ENCODE measurements at places on chromosomes 1 and 21. TPM values are rescaled to one million over a fixed set of nuclear protein-coding genes. Genes with fewer than 3 reads are reported as not detected.

- DNase-seq = peak; percentile 100
Measured at GRCh38 chr1:66271216-66271903, 262.6 kb upstream of the SGIP1 start.

Gene LCE1E
- not detected for total RNA-seq

- DNase-seq = no peak
Measured at GRCh38 chr1:115647507-115647906, 5.7 kb downstream of the VANGL1 start.

- no peak for DNase-seq
Measured at GRCh38 chr1:52306227-52307006, 59.6 kb downstream of the CC2D1B start.

GRCh38 chr1:35379317-35380000 lies 111.0 kb downstream of the ZMYM4 start:
- DNase-seq = peak; percentile 8

Gene SYCP1
- not detected for total RNA-seq

Gene PSRC1
- total RNA-seq = 23.3 TPM

DNA sequence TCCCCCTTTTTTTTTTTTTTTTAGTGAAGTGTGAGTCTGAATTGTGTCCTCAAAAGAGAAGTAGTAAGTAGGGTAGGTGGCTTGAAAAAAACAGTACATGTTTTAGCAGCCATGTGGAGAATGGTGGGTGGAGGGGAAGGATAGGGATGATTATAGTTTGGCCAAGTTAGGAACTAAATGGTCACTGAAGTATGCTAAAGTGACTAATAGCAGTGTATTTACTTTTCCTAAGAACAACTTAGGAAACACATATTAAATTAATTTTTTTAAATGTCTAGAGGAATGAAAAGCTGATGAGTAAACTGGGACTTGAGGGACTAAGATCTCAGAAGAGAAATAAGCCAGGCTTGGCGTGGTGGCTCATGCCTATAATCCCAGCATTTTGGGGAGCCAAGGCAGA lies 55.5 kb downstream of the PLA2G4A start:
- DNase-seq = no peak

Gene LYSMD1
- 10.0 TPM for total RNA-seq

DNA sequence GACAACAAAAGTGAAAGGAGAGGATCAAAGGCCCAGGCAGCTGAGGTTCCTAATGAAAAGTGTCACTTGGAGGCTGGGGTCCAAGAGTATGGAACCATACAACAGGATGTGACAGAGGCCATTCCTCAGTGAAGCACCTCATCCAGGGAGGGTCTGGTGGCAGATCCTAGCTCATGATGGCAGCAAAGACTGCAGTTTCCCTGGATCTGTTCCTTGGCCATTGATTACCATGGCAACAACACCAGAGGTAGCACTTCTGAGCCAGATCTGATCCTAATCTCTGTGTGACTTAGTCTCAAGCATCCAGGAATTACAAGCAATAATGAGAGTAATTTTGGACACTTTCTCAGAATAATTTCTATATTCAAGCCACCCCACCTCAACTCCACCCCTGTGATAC lies 12.9 kb downstream of the FAM177B start:
- DNase-seq = no peak

Gene CNR2
- not detected for total RNA-seq

Gene CACNA1S
- total RNA-seq = not detected

Gene CAMK2N1
- total RNA-seq = 8.4 TPM

DNA sequence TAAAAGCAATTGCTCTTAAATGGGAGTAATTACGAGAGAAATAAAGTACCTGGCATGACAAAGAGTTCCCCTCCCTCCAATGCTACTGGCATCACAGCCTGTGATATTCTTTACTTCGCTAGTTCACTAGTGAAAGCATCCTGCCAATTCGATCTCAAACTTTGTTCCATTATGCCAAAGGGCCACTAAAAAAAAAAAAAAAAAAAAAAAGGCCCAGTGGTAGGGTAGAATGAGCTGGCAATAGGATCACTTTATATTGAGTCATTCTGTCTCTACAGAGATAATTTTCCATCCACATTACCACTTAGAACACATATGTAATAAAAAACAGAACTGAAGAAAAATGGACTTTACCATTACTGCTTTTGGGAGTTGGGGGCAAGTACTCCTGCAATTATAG lies 11.2 kb downstream of the PUM1 start:
- no peak for DNase-seq

DNA sequence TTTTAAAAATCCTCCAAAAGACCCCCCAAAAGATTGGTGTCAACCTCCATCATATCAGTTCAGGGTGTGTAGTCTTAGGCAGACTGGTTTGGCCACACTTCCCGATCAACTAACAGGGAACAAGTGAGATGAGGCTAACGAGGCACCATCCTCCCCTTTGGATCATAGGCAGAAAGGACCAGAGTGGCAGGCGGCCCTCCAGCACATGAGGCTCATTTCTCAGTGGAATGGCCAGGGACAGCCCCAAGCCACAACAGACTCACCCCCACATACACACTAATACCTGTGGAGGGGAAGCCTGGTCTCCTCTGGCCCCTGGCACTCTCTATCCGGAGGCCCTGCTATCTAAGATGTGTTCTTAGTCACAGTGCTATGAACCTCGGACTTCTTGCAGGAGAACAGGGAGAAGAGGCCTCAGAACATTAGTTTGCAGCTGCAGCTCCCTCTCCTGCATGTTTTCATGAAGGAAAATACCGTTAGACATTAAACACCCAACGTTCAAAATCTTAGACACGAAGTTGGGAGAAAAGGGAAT lies 17.3 kb upstream of the CAPN2 start:
- DNase-seq = no peak

DNA sequence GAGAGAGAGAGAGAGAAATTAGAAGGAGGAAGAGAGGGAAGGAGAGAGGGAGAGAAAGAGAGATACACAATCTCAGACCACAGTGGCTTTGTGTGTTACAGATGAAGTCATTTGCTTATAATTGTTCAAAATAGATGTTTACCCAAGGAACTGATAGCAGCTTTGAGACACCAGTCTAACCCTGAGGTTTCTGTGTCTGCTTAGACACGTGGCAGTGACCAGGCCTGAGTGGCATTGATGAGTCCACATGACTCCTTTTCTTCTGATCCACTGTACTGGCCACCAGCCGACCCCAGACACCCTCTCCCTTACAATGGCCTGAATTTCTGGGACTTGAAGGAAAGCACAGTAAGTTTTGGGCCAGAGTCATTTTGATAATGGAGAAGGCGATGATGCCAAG lies 104.9 kb downstream of the DUSP10 start:
- DNase-seq = no peak

DNA sequence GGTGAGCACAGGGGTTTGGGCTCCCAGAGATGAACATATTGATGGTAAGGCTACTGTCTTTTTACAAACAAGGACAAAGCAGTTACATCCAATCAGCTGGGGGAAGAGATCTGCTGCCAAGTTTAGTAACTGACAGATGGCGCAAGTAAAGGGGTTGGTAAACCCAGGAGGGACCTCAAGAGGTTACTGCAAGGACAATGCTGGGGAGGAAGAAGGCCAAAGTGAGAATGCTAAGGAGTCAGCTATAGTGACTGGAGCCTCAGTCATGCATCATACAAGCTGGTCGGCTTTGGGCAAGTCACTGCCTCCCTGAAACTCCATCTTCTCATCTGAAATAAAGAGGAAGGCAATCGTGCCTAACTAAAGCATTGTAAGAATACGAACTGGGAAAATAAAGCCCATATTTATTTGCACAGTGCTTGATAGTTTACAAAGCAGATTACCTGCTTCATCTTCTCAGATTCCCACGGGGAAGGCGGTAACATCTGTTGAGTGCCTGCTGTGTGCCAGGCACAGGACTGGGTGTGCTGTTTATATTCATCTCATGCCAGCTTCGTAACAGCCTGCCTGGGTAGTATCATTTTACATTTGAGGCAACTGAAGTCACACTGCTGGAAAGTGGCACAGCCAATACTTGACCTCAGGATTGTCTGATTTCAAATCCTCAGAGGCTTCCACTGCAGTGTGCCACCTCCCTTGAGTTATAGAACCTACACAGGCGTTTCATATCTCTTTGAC lies 114.8 kb downstream of the BEND5 start:
- DNase-seq = no peak

DNA sequence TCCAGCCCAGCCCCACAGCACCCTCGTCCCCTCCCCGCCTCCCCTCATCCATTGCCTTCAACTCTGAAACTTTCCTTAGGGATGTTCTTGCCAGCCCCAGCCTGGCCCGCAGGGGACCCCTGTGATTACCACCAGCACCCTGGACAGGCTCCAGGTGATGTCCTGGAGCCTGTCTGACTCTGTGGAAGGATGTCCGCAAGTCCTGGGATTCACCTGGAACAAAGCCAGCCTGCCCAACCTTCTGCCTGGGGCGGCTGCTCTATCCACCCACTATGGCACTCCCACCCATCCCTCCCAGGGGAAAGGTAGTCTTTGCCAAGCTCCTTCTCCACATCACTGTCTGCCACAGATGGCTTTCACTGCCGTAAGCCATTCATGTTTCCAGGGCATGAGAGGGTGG lies 24.4 kb upstream of the PTPRF start:
- DNase-seq = no peak

- DNase-seq = no peak
Measured at GRCh38 chr1:39478126-39478915, 13.1 kb upstream of the BMP8A start.

Gene ICOSLG
- 0.64 TPM for total RNA-seq

Gene PGBD2
- total RNA-seq = 7.8 TPM

Gene SPRR3
- total RNA-seq = not detected

- DNase-seq = no peak
Measured at GRCh38 chr1:192575499-192576189, at the start of gene RGS1. Gene RGS1 (plus strand): TSS chr1:192575773. CDS start chr1:192575793, 20 bp downstream.

- DNase-seq = no peak
Measured at GRCh38 chr1:168280296-168280927, at the start of gene TBX19. Gene TBX19 (plus strand): TSS chr1:168280877. CDS start chr1:168281091, 214 bp downstream.

DNA sequence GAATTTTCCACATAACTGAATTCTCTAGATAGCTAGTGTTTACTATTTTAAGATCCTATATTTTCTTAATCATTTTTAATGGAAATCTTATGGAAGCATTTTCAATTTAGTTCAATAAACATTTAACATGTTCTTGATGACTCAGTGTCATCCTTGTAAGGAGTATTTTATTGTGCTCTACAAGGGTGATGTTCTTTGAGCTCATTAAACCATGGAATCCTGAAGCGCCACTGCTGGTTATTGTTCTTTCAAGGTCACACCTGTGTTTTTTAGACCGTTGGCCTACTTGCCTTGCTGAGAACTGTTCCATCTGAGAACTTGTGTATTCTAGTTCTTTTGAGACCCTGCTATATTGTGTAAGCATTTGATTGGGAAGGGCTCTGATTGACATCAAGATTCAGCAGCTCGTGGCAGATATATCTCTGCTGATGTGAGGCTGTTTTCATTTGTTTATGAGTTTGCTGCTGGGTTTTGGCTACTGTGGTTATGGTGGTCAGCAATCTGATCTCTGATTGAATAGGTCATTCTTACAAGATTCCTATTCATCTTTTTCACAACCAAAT lies 132.0 kb downstream of the GIPC2 start:
- no peak for DNase-seq

All from fibroblast of villous mesenchyme (primary cell).